ENCODE measurements at places on chromosomes 11 and 22.
A peak's percentile ranks its signal among the peaks of the same experiment; 100 is the strongest.

GRCh38 chr11:22466809-22467208, 128.6 kb downstream of the SLC17A6 start:
- peak; percentile 56 for DNase-seq

DNA sequence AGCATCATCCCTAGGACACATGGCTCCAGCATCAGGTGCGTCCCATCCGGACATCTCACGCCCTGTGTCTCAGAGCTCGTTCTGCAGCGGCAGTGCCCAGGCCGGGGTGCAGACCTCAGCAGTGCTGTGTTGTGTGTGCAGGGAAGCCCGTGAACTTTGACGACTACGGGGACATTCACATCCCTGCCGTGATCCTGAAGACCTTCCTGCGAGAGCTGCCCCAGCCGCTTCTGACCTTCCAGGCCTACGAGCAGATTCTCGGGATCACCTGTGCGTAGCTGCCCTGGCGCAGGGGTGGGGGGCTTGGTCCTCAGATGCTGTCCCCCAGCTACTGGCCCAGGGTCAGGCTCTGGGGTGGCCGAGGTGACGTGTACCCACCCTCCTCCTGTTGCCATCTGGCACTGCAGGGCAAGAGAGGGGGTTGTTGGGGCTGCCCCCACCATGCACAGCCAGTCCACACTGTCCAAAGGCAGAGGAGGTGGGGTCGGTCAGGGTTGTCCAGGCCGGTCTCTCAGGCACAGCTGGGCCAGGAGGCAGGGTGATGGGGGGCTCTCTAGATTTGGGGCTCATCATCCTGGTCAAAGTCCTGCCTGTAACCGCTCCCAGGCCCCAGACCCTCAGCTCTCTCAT, 96.5 kb downstream of the ARHGAP8 start:
- DNase-seq: no peak

DNA sequence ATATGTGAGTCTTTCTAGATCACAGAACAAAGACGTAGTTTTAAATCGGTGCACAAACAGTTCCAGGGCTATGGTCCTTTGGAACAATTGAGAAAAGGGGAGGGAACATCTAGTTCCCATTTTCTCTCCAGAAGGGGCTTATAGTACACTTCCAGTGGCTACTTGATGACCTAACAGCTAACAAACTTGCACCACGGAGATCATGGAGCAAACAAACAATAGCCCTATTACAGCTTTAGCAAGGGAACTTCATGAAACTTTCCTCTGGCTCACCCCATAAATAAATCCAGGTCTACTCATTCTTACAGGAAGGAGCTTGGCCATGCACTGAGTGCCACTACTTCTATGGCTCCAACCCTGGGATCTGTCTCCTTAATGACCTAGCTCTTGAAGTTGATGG, 8.3 kb upstream of the FOLR2 start:
- DNase-seq: no peak

GRCh38 chr22:49567899-49568750, 259.5 kb downstream of the BRD1 start:
- no peak for DNase-seq

GRCh38 chr11:12771875-12772274, 97.7 kb downstream of the TEAD1 start:
- no peak for DNase-seq

DNA sequence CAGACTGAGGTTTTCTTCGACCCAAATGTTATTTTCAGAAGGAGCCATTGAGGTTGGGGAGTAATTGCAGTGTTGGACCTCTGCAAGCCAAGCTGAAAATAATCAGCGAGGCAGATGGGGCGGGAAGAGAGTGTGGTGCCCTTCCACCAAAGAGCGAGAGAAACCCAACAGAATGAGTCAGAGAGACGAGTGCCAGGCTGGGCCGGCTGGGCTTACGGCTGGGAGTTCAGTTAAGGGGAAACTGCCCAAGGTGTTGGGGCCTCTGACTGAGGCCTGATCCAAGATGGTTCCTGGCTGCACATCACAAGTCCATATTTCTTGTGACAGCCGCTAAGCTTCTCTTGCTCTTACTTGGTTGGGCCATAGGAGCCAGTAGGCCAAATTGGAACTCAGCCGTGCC, 30.4 kb upstream of the CREB3L1 start:
- DNase-seq: peak; percentile 79

- DNase-seq: no peak
Observed at GRCh38 chr11:110148775-110149744, 55.9 kb downstream of the ZC3H12C start.

DNA sequence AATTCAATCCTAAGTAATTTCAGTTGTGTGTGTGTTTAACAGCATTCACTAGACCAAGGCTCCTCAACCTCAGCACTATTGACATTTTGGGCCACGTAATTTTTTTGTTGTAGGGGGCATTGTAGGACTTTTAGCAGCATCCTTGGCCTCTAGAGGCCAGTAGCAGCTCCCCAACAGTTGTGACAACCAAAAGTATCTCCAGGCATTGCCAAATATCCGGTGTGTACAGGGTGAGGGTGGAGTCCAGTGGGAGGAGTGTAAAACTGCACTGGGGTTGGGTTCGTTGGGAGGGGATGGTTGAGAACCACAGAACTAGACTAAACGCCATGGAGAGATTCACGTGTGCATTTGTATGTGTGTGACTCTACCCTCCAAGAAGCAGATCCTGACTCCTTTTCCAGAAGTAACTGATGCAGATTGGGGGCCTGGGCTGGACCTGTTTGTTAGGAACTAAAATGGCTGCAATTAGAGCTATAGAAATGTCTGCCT, 5.9 kb upstream of the PHF21A start:
- peak; percentile 43 for DNase-seq

GRCh38 chr11:76160856-76161255, 45.4 kb downstream of the WNT11 start:
- no peak for DNase-seq

DNA sequence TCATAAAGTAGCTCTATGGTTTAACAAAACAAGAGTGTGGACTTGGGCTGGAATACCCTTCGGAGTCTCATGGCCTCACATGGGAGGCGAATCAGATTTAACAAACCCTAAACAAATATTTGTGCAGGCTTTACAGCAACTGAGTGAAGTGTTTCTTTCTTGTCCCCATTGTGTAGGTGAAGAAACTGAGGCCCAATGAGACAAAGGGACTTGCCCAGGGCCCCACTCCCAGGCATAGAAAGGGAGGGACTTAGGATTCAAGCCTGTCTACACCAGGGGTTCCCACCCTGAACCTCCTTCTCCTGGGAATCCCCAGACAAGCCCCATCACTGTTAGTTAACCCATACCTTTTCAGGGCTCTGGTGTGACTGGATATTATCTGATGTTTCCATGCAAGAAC, 55.1 kb upstream of the CRYBB3 start:
- no peak for DNase-seq

- no peak for DNase-seq
Observed at GRCh38 chr11:57407010-57407920, 16.8 kb upstream of the PRG2 start.

DNA sequence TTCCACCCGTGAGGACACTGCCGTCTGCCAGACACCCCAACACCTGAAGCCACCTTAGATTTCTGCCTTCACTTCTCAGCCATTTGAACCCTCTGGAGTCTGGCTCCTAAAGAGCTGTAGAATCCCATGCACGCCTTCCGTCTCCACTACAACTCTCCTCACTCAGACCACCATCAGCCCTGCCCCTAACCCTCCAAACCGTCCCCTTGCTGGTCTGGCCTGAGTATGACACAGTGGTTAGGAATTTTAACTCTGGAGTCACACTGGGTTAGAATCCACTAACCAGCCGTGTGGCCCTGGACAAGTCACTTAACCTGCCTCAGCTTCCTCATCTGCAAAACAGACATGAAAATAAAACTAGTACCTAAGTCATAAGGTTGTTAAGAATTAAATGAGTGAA, 3.0 kb downstream of the CNIH2 start:
- no peak for DNase-seq

DNA sequence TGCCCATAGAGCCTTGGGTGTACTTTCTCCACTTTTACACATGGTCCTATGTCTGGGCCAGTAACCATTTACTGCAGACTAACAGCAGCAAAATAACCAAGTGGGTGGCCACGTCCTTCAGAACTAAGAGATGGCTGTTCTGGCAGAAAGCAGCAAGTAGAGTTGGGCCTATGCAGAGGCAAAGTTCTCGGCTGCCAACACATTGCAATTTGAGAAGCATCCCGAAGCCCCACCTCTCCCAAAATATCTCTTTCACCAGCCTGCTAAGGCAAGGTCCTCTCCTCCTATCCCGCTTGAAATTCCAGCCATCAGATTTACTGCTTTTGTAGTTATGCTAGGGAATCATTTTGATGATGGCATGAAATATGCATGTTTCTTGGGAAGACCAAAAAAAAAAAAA, 118.5 kb upstream of the APOA1 start:
- DNase-seq: peak; percentile 51

- DNase-seq: no peak
Observed at GRCh38 chr11:131838016-131838415, 467.6 kb downstream of the NTM start.

DNA sequence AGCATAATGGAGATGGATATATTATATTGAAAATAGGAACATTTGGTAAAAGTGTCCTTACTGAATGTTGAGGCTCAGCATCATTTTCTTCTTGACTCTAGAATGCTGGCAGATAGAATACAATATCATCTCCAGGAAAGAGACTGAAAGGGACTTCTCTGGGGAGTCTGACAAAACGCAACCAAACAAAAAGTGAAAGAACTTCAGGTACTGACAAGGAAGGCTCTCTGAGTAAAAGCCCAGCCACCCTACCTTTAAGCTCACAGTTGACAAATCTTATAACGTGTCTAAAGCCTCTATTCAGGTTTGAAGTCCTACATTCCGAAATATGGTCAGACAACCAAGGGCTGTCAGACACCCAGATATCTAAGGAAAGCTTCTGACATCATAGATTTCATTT, 590.8 kb downstream of the SOX6 start:
- DNase-seq: no peak

DNA sequence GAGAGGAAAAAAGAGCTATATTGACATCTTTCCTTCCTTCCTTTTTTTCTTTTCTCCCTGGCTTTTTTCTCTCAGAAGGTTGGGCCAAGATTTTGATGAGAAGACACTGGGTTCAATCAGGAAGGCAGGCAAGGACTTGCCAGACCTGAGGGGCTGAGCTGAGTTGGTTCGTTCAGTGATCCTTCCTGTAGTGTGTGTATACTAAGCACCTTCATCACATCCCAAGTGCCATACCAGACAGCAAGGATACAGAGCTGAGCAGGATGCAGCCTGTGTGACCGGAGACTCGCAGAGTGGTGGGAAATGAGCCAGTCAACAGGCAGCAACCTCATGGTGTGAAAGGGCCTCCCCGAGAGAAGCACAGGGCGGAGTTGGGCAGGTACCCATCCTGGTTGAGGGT, 95.5 kb downstream of the SPON1 start:
- DNase-seq: no peak

- no peak for DNase-seq
Observed at GRCh38 chr22:44326491-44326885, 13.7 kb upstream of the SHISAL1 start.

DNA sequence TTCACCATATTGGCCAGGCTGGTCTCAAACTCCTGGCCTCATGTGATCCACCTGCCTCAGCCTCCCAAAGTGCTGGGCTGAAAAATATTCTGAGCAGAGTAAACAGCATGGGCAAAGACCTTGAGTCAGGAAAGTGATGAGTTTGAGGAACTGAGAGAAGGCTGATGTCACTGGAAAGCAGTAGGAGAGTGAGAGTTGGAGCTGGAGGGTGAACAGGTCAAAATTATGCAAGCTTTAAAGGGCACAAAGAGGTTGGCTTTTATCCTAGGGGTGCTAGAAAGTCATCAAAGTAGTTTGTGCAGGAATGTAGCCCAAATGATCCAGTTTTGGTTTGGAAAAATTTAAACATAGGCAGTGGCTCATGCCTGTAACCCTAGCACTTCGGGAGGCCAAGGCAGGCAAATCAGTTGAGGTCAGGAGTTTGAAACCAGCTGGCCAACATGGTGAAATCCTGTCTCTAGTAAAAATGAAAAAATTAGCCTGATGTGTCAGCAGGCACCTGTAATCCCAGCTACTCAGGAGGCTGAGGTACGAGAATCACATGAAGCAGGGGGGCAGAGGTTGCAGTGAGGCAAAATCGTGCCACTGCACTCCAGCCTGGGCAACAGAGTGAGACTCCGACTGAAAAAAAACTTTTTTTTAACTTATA, 44.7 kb upstream of the CXCR5 start:
- no peak for DNase-seq

- no peak for DNase-seq
Observed at GRCh38 chr11:74459584-74459983, 7.8 kb downstream of the KCNE3 start.

- no peak for DNase-seq
Observed at GRCh38 chr11:3613998-3614741, 27.6 kb downstream of the ART5 start.

- DNase-seq: no peak
Observed at GRCh38 chr11:118570787-118571186, 1.4 kb upstream of the ARCN1 start.

GRCh38 chr11:45806937-45807791, 2.2 kb downstream of the SLC35C1 start:
- no peak for DNase-seq

GRCh38 chr11:45959851-45960250, 37.4 kb downstream of the LARGE2 start:
- DNase-seq: no peak

- no peak for DNase-seq
Observed at GRCh38 chr22:43114958-43115357, 4.4 kb downstream of the BIK start.

DNA sequence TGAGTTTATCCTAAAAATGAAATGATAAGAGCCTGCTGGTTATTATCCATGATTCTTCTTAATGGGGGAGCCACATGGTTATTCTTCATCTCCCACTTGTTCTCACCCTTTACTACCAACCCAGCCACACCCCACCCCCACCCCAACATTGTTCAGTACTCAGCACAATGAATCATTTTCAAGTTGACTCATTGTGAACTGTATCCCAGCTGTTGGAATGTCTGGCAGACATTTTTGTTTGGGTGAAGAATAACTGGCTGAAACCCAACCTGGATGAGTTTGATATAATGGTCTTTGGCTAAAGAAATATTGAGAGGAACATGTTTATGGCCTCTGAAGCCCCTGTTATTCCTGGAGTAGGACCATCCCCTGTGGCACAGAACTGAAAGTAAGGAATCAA, 136.2 kb downstream of the ELP4 start:
- no peak for DNase-seq

DNA sequence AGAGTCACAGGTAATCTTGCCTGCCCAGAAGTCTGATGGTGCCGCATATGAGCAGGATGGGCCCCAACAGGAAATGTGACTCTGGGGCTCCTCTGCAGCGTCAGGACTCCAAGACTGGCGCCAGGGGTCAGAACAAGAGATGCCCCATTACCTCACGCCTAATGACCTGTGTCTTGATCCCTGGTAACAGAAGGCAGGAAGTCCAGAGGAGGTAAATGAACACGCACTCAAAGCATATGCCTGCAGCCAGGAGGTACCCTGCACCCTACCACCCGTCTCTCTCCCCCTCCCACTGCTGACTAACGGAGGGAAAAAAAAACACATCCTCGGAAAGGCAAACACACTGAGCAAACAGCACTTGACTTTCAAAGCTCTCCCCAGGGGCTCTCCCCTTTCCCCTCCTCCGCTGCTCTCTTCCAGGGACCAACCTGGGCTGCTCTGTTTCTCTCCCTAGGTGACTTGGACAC, 37.3 kb downstream of the ABCC8 start:
- no peak for DNase-seq

- DNase-seq: no peak
Observed at GRCh38 chr22:40397396-40397795, 27.0 kb downstream of the SGSM3 start.

GRCh38 chr11:65853246-65853979, 4.6 kb downstream of the CFL1 start:
- no peak for DNase-seq

- DNase-seq: no peak
Observed at GRCh38 chr11:12150831-12151382, 40.5 kb downstream of the MICAL2 start.

GRCh38 chr11:22666688-22667439, 453 bp downstream of the GAS2 start:
- DNase-seq: peak; percentile 83

Data from femur (tissue), 1 donor.